ENCODE measurements at places on chromosomes 1 and 21.
A peak's percentile ranks its signal among the peaks of the same experiment; 100 is the strongest.

- no peak for DNase-seq
Measured at GRCh38 chr1:46021046-46021996, 111.1 kb downstream of the PIK3R3 start.

GRCh38 chr1:150842343-150842742 is 34.1 kb downstream of the ARNT start:
- no peak for DNase-seq

DNA sequence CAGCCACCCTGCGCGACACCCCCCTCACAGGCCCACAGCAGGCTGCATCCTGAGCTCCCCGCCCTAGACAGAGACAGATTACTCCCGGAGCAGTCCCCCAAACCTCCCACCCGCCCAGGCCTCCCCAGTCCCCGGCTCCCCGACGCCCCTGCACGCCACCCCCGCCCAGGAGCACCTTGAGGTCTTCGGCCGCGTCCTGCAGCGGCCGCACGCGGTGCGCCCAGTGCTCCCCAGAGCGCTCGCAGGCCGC is 731 bp downstream of the TRIM11 start:
- DNase-seq = no peak

DNA sequence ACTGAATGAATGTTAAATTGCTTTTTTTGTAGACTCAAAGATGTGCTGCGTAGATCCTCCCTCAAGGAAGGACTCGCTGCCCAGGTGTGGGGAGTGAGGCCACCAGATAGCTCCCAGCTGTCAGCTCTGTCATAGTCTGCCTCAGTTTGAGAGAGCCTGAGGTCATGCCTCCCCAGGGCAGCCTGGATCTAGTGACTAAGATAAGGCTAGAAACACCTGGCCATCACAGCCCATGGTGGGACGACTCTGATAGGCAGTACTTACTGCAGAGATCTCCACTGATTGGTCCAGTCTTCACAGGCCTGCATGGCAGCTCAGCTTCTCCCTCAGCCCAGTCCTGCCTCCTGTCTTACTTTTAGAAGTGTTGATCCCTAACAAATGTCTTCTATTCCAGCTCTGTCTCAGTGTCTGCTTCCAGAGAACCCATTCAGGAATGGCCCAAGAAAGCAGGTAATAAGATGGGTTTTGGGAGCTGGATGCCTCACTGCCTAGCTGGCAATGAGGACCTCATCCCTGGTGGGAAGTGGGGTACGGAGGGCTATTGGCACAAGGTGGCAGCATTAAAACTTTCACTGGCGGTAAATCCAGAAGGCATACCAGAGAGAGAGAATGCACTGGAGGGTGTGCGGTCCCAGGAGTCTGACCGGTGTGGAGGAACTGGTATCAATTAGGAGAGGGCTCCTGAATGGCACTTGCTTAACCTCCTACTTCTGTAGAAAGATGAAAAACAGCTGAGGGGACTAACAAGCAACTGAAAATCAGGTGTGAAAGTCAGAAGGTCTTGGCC is 55.3 kb upstream of the GPR37L1 start:
- no peak for DNase-seq

- DNase-seq = no peak
Measured at GRCh38 chr1:166133857-166134256, 32.9 kb downstream of the FAM78B start.

- no peak for DNase-seq
Measured at GRCh38 chr1:155003766-155004351, 1.3 kb downstream of the ZBTB7B start.

DNA sequence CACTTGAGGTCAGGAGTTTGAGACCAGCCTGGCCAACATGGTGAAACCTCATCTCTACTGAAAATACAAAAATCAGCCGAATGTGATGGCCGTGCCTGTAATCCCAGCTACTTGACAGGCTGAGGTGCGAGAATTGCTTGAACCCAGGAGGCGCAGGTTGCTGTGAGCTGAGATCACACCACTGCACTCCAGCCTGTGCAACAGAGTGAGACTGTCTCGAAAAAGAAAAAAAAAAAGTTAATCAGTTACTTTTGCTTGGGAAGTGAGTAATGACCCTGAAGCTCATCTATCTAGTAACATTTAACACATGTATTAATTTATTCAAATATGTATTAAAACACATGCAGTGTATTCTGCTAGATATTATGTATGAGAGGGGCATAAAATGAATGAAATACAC is 49.4 kb downstream of the ZNF326 start:
- DNase-seq = no peak

- DNase-seq = no peak
Measured at GRCh38 chr1:228434689-228435088, 18.0 kb upstream of the TRIM17 start.

DNA sequence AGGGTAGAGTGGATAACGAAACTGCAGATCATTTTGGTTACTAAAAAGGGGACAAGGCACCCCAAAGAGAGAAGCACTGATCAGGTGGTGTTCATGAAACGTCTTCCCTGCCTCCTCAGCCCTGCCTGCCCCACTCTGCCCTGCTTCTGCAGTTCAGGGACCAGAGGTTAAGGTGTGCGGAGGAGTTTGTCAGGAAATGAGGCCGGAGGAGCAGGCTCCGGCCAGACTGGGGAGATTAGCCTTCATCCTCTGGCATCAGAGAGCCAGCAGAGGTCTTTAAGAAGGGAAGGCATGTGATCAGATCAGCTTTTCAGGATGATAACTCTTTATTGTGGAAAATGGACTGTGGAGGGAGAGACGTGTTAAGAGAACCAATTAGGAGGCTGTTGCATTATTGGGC is 291.9 kb upstream of the NR5A2 start:
- DNase-seq = no peak

DNA sequence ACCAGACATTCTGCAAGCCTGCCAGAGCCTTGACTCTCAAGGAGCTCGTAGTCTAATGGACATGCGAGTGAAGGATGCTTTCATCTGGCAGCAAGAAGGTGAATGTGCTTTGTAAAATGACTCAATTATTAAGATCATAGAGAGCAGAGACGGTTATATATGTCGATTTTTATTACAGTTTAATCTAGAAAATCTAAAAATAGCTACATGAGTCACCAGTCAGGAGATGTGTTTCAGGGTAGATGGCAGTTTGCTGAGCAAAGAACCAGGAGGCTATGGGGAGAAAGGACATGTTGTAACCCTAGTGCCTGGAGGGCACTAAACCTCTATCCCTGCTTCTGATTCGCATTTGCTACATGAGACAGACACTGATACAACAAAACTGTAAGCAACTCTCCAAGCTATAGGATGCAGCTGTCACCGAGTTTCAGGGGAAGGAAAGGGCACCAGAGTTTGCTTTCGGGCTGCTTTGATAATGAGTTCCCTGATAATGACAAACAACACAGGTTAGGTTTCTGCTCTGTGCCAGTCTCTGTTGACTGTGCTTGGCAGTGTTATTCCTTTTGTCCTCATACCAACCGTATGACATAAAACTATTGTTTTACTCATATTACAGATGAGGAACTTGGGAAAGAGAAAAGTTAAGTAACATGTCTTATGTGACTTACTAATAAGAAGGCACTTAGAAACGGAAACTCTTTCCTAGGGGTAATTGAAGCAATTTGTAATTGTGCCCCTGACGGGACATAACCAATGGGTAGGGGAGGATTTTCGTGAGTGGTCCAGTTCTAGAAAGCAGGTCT is 43.2 kb downstream of the C1orf198 start:
- no peak for DNase-seq

GRCh38 chr1:156151093-156151688 is 2.2 kb upstream of the SEMA4A start:
- no peak for DNase-seq

- DNase-seq = no peak
Measured at GRCh38 chr21:42373196-42373907, 7.0 kb upstream of the TFF1 start.

DNA sequence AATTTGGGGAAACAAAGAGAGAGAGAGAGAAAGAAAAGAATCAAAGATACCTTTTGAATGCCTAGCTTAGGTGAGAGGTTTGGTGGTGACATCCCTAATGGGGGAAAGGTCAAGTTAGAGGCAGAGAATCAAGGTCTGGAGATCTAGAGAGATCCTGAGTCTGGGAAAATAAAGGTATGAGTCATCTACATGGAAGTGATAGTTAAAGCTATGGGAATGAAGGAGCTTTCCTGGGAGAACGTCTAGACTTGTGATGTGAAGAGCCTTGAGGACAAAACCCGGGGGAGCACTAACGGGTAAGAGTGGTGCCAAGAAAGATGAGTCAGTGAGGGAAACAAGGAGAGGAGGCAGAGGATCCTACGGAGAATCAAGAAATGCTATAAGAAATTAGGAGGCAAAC is 110.8 kb upstream of the RUNX1 start:
- DNase-seq = no peak

DNA sequence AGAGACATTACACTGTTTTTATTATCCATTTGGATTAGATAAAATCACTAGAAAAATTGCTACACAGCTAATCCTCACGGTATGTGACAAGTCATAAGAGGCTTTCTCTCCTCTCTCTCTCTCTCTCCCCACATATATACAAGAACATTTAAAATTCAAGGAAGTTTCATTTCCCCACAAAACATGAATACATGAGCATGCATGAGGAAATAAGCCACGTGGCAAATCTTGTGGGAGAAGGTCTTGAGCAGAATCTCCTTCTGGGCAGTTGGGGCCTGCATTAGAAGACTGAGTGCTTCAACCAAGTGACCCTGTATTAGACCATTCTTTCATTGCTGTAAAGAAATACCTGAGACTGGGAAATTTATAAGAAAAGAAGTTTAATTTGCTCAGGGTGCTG is 1313.1 kb downstream of the MRPL39 start:
- DNase-seq = no peak

GRCh38 chr21:42009018-42009830 is 936 bp downstream of the ZBTB21 start:
- no peak for DNase-seq

GRCh38 chr21:25986928-25987327 is 183.6 kb downstream of the APP start:
- DNase-seq = no peak

- DNase-seq = no peak
Measured at GRCh38 chr1:221074332-221074731, 195.1 kb downstream of the HLX start.

- no peak for DNase-seq
Measured at GRCh38 chr21:29678626-29679025, 261.2 kb downstream of the GRIK1 start.

DNA sequence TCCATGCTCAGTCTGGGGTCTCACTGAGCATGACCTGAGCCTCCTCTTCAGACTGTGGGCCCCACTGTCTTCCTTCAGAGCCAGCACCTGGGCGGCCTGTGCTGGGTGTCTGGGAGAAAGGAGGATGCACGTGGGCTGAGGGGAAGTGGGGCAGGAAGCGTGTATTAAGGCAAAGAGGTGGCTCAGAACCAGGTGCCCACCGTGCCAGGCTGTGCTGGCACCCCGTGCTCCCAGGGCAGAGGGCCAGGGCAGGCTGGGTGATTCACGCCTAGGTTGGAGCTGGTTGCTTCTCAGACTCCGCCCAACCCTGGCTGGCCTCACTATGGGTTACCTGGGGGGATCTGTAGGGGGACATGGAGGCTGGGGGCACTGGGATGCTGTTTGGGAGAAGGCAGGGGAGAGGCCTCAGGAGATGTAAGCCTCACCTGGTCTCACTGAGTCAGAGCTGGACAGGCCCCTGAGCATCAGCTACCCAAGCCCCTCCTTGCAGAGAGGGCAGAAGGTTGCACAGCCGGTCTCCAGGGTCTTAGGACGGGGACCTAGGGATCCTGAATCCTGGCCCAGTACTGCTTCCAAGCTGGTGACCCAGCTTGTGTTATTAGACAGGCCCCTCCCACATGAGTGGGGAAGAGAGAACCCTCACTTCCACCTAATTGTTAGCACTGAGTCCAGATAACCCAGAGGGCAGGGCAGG is 18.6 kb upstream of the PADI1 start:
- no peak for DNase-seq

DNA sequence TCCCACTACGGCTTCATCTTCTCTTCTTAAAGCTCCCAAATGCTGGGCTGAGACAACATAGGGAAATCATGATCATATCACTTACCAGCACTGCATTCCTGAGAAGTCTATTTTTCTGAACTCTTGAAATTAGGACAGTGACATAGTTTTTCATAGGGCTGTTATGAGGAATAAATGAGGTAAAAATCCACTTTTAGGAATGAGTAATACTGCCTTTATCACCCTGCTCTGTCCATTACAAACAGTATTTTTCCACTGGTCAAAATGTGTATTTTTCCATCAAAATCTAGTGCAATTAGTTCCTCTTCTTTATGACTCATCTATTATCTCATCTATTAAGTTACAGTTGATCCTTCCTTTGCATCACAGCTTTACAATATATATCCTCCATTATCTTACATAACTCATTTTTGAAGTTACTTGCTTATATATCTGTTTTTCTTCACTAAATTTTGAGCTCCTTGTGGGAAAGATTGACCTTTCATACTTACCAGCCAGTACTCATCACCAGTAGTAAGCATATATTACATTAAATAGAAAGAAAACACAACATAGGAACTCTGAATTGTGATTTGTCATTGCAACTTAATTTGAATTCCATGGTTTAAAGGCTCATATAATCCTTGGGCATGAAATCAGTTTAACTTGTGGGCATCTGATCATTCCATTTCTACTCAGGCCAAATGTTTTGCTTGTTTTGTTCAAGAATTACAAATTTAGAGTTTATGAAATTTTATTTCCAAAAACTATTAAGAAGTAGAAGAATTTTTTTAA is 37.1 kb downstream of the PRRX1 start:
- no peak for DNase-seq

- no peak for DNase-seq
Measured at GRCh38 chr1:218200979-218201378, 84.1 kb upstream of the RRP15 start.

DNA sequence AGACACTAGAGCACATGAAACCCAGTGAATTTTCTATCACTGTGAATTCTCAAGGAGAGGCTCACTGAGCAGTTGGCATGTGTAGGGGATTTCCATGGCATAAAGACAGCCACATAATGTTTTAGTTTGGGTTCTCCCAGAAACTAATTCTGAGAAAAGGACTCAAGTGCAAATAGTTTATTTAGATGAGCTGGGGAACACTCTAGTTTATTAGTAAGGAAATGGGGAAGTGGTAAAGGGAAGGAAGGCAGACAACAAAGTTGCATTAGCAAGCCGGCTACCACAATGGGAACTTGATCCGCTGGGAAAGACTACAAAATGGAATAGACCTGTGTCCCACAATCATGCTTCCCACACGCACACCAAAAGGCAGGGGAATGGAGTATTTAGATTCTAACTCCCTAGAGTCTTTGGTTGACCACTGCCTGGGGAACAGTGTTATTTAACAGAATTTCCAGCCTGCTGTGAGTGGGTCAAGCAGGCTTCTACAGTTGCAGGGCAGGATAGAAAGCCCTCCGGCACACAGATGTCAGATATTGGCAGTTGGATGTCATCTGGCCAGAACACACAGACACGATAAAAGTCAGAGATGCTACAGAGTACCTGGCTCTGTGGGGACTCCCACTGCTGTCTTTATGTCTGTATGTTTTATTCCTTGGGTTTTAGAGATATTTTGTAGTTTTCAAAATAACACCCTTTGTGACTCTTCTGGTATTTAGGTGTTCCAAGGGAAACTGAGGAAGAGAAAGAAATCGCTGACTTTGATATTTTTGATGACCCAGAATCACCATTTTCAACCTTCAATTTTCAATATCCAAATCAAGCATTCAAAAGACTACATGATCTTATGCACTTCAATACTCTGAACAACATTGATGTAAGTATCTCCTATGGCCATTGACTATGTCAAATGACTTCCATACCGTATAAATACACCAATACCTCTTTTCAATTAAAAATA is 150.1 kb downstream of the PLA2G4A start:
- peak; percentile 14 for DNase-seq

GRCh38 chr1:11134898-11135266 is 35.2 kb upstream of the EXOSC10 start:
- no peak for DNase-seq

All from CMK (cell line).